Activated CD8-positive, alpha-beta T cell treated with anti-CD3 and anti-CD28 coated beads, Interleukin-2, amount 10 ng/mL, durations not matched to agents 7 days and 5 days (primary cell): ENCODE measurements at places on chromosomes 13 and 19. TPM values are rescaled to one million over a fixed set of nuclear protein-coding genes. Genes with fewer than 3 reads are reported as not detected.

Gene DCT
- not detected for total RNA-seq

Gene KIR2DL1
- not detected for total RNA-seq

Gene TNFSF11
- total RNA-seq = 0.94 TPM

Gene SIGLEC14
- not detected for total RNA-seq

Gene GARIN5A
- not detected for total RNA-seq

Gene ABCA7
- total RNA-seq = 76.6 TPM

- DNase-seq = peak; percentile 69
Observed at GRCh38 chr13:110714797-110715394, 1.4 kb downstream of the ING1 start.

- no peak for DNase-seq
Observed at GRCh38 chr13:25502031-25502430, 130.3 kb downstream of the ATP8A2 start.

GRCh38 chr13:75961911-75962310, 325.8 kb downstream of the LMO7 start:
- DNase-seq = no peak

GRCh38 chr13:44211704-44212346, 161.8 kb upstream of the SERP2 start:
- no peak for DNase-seq

GRCh38 chr19:27647423-27647822, 1565.5 kb downstream of the UQCRFS1 start:
- DNase-seq = no peak

DNA sequence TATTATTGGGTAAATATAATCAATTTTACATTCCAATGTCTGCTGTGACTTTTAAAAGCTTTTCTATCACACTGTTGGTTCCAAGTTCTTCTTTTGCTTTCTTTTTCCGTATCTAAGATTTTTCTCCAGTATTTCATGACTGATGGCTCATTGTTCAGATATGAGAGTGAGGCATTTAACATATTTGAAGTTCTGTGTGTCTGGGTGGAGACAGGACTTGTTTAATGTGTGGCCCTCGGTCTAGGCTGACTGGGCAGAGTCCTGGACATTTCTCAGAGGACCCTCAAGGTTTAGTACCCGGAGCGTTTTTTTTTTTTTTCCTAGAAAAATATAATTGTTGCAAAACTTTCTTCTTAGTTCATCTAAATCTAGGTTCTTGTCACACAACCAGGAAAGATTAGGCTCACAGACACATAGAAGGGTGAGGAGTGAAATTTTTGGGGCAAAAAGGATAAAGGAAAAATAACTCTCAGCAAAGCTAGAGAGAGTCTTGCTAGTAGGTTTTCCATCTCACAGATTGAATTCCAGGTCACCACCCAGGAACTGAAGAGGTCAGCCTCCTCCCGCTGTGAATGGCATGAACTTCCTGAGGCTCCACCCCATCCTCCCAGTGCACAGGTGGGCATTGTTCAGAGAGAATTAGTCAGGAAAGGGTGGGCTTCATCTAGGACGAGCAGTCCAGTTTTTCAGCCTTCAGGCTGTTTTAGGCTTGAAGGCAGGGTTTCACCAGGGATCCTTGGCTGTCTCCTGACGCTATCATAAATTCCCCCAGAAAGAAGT, 1002.4 kb upstream of the PCDH9 start:
- DNase-seq = no peak

GRCh38 chr19:53311044-53311443, 22.5 kb upstream of the ZNF845 start:
- DNase-seq = no peak

GRCh38 chr19:14556662-14557188, 15.1 kb downstream of the NDUFB7 start:
- peak; percentile 77 for DNase-seq

DNA sequence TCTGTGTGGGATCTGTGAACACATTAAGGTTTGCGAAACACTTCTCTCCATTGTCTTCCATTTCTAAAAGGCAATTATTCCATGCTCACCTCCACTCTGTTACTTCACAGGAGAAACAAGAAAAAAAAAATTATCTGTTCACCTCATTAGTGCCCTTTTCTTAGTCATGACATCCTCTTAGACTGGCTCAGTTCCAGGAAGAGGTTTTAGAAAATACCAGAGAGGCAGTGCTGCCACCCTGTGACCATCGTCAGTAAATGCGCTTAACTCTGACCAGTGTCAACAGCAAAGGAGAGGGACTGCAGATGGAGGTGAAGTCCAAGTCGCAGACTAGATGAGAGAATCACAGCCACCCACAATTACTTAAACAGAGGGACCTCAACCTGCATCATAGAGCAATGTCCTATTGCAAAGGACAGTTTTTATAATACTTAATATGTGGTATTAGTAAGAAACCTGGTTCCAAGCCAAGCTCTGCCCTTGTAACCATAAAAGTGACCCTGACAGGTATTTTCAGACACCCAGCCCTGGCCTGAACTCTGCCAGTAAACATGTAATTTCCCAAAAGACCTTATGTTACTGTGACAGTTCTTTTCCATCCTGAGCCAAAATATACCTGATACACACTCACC, 19.4 kb downstream of the CEACAM21 start:
- peak; percentile 82 for DNase-seq

DNA sequence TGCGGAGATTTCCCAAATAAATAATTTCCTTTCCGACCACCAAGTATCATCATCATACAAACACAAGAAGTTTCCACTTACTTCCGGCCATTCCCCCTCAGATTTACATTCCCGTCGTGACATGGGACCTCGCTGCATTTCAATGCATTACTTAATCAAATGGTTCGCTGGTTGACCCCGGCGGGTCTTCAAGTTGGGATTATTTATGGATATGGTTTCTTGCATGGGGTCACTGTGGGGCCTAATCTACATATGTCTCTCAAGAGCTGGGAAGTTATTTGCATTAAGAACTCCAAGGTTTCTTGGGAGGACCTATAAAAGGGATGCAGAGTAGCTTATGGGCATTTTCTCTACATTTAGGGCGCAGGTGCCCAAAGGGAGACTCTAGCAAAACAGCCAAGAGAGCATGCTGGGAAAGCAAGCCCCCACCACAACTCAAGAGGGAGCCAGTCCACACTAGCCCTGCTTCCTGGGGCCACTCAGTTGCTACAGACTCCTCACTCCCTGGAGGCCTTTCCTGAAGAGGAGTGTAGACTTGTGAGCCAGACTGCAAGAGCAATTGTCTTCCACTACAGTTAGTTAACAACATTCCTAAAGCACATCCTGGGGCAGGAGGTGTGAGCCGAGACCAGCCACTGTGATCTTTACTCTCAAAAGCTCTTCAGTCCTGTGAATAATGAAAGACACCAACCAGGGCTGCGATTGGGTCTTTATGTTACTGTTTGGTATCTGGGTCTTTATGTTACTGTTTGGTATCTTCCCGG, 125.3 kb downstream of the KATNAL1 start:
- DNase-seq = no peak

- DNase-seq = peak; percentile 56
Observed at GRCh38 chr19:1062387-1063029, 4.5 kb upstream of the ARHGAP45 start.

- no peak for DNase-seq
Observed at GRCh38 chr13:27371932-27372331, 52.5 kb upstream of the GTF3A start.

GRCh38 chr13:25440061-25440460, 68.3 kb downstream of the ATP8A2 start:
- no peak for DNase-seq

- DNase-seq = no peak
Observed at GRCh38 chr13:101231751-101232428, 184.4 kb downstream of the NALCN start.
